ENCODE measurements at places on chromosomes 12 and 14.
A peak's percentile ranks its signal among the peaks of the same experiment; 100 is the strongest.

DNA sequence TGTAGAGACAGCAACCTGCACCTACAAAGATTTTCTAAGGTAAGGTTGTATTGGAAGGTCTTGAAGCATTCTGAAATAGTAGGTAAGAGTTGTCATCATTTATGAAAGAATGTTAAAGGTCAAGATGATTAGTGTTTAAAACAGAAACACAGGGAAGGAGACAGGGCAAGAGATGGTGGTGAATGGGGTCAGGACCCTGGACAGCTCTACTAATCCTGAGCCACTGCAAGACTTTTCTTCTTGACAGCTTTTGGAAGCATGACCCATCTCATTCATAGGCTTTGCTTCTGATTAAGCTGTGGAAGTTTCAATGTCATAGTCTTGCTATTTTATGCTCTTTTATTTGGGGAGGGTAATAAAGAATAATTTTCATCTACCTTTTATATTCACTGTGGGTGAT lies 75.5 kb upstream of the CAND1 start:
- DNase-seq = no peak

- no peak for DNase-seq
These were observed at the start of gene WSCD2 for GRCh38 chr12:108129017-108129812. Gene WSCD2 (plus strand): TSS chr12:108129288. CDS start chr12:108195833, 66,545 bp downstream.

DNA sequence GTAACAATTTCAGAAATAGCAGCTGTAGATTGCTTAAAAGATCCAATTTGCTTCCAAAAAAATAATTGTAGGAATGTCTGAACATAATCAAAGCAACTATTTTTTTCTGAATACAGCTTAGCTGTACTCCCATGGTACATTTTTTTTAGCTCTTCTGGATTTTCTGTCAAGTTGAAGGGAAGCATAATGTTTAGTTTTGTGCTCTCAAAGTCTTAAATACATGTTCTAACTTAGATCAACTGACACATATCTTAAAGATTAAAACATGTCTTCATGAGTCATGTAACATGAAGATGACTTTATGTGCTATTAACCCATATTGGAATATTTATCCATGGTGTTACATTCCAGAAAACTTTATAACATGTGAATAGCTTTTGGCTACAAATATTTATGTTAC lies 255.7 kb downstream of the BTG1 start:
- DNase-seq = no peak

GRCh38 chr12:56040963-56041551 lies 661 bp upstream of the RPS26 start:
- no peak for DNase-seq

DNA sequence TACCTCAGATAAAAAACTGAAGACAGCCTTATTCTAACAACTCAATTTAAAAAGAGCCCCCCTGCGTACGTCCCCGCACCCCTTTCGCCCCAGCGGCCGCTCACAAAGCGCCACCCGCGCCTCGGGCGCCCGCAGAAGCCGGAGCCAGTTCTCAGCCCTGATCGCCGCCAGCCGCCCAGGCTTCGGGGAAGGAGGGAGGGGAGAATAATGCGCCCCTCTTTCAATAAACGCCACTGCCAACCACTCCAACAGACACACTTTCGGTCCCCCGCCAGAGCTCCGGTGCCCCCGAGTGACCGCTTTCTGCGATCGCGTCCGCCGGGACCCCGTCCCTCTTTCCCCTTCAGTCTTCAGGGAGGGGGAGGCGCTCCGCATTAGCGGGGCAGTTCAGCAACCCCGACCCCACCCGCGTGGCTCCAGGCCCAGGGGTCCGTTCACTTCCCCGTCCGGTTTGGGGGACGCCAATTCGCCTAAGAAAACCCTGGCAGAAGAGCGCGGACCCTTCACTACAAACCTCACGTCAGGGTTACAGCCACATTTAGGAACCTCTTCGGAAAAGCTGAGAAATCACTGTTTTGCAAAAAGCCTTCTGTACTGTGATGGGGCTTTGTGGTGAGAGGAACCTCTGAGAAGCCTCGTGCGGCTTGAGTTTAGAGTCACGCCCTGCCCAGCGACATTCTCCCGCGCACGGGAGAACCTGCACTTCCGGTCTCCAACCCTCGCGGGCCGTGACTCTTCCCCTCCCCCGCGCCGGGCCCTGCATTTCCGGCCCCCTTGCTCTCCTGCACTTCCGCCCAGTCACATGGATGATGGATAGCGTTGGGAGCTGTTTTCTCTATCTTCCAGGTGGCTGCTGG lies 18.7 kb downstream of the FOXG1 start:
- DNase-seq = no peak

DNA sequence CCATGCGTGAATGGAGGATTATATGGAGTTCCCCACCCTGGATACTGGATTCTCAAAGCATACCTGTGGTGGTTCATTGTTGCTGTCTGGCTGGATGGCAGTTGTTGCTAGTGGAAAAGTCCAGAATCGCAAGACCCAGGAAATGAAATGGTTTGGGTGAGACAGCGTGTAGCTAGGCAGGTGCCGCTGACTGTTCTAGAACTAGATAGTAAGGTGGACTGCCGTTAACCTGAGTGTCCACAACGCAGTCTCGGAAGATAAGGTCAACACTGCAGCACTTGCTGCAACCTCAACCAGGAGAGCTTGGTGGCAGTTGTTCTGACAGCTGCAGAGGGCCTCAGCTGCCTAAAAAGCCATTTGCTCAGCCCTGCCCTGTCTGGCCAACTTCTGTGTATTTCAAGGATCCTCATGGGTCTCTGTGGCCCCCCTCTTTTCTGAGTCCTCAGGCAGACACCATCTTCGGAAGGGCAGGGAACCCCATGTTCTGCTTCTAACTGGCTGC lies 15.5 kb upstream of the IRF2BPL start:
- DNase-seq = no peak

- no peak for DNase-seq
These were observed 6.8 kb downstream of the CEP170B start for GRCh38 chr14:104871656-104872468.

DNA sequence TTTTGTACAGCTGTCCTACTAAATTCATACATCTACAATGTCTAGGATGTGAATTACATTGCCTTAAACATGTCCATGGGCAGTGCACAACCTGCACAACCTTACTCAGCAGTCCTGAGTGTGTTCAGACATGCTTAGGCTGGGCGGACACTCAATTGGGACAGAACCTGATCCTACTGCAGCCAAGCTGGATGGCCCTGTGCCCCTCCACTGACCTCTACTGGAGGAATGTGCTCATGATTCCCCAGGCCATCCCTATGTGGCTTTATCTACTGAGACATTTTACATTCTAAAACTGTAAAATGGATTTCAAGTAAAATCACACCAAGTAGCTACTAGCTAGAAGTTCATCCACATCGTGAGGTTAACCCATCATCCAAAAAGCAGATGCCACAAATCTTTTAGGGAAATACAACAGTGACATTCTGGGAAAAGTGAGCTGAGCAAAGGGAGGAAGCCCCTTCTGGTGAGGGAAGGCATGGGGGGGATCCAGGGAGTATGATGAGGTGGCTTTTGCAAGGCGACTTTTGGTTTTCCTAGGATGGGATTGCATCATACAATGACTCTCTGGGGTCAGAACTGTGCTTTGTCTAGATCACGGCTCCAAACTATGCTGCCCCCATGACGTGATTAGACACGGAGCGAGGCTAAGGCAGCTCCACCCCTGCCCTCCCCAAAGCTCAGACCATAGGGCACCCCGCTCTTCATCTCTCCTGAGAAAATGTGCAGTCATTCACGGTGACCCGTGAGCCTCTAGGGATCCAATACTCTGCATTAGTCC lies 911.7 kb upstream of the TMEM132C start:
- no peak for DNase-seq

GRCh38 chr12:19507823-19508222 lies 68.5 kb downstream of the AEBP2 start:
- DNase-seq = no peak

GRCh38 chr12:124705545-124706138 lies 138.2 kb upstream of the NCOR2 start:
- DNase-seq = no peak

- DNase-seq = no peak
These were observed 13.8 kb downstream of the ZCCHC8 start for GRCh38 chr12:122486805-122487426.

- DNase-seq = no peak
These were observed 240.4 kb downstream of the PRKD1 start for GRCh38 chr14:29687071-29687765.

GRCh38 chr14:33940561-33941011 lies 10.3 kb downstream of the EGLN3 start:
- no peak for DNase-seq

- no peak for DNase-seq
These were observed 51.3 kb downstream of the WASHC4 start for GRCh38 chr12:105158876-105159275.

DNA sequence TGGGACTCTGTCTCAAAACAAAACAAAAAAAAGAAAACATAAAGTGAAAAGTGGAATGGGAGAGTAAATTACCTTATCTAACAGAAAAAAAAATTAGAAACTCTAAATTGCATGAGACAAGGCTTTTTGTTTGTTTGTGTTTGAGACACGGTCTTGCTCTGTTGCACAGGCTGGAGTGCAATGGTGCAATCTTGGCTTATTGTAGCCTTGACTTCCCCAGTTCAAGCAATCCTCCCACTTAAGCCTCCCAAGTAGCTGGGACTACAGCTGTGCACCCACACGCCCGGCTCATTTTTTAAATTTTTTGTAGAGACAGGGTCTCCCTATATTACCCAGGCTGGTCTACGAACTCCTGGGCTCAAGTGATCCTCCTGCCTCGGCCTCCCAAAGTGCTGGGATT lies 17.9 kb upstream of the FBXO34 start:
- DNase-seq = no peak

- no peak for DNase-seq
These were observed 96.6 kb downstream of the SCN8A start for GRCh38 chr12:51687614-51688013.

- no peak for DNase-seq
These were observed 151.1 kb upstream of the PKP2 start for GRCh38 chr12:33047666-33048065.

DNA sequence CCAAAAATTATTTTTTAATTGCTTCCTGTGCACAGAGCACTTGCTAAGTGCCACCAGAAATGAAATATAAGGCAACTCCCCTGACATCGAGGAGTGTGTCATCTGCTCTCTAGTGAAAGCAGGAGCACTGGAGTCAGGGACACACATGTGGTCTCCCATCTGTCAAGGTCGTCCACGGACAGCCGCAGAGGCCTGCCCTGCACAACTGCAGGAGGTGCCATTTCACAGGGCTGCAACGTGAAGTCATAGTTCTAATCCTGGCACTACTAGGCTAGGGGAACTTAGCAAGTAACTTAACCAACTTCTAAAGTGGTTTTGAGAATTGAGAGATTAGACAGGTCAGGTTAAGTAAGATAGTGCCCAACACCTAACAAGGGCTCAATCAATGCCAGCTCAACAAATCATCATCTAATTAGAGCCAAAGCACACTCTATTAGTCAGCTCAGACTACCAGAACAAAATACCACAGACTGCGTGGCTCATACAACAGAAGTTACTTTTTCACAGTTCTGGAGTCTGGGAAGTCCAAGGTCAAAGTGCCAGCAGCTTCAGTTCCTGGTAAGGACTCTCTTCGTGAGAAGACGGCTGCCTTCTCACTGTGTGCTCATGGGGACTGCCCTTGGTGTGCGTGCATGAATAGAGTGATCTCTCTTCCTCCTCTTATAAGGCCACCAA lies 30.7 kb downstream of the FOXN3 start:
- DNase-seq = no peak

GRCh38 chr14:61889914-61890351 lies 127.7 kb downstream of the SNAPC1 start:
- DNase-seq = no peak

DNA sequence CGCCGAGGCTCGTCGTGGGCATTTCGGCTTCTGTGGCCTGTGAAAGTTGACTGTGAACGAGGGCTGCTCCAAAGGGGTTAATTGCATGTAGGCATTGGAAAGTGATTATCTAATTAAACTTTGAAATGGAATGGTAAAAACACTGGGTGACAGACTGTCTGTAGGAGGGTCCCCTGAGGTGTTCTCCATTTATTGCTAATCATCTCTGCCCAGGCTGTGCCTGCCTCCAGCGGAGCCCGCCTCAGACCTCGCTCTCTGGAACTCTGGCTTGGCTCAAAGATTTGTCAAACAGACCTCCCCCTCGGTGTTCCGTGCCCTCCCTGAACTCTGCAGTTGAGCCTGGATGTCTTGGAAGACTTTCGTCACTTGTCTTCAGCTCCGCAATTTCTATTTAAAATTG lies 50.2 kb upstream of the VRK1 start:
- DNase-seq = no peak

GRCh38 chr14:22538671-22539228 lies 50.3 kb downstream of the DAD1 start:
- DNase-seq = no peak

GRCh38 chr12:1488908-1489381 lies 105.4 kb downstream of the FBXL14 start:
- no peak for DNase-seq

GRCh38 chr12:52980650-52981423 lies 25.4 kb upstream of the EIF4B start:
- DNase-seq = peak; percentile 73

DNA sequence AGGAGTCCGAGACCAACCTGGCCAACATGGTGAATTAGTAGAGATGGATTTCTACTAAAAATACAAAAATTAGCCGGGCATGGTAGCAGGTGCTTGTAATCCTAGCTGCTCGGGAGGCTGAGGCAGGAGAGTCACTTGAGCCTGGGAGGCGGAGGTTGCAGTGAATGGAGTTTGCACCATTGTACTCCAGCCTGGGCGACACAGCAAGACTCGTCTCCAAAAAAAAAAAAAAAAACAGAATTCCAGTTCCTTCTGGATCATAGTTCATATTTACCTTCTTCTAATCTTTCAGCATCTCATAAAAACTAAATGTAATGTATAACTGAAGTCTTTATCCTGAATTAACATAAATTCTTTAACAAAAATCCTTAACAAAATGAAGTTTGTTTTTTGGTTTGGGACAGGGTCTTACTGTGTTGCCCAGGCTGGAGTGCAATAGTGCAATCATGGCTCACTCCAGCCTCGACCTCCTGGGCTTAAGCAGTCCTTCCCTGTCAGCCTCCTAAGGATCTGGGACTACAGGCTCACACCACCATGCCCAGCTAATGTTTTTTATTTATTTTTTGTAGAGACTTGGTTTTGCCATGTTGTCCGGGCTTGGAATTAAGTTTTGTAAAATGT lies 37.6 kb downstream of the FAM177A1 start:
- DNase-seq = no peak

DNA sequence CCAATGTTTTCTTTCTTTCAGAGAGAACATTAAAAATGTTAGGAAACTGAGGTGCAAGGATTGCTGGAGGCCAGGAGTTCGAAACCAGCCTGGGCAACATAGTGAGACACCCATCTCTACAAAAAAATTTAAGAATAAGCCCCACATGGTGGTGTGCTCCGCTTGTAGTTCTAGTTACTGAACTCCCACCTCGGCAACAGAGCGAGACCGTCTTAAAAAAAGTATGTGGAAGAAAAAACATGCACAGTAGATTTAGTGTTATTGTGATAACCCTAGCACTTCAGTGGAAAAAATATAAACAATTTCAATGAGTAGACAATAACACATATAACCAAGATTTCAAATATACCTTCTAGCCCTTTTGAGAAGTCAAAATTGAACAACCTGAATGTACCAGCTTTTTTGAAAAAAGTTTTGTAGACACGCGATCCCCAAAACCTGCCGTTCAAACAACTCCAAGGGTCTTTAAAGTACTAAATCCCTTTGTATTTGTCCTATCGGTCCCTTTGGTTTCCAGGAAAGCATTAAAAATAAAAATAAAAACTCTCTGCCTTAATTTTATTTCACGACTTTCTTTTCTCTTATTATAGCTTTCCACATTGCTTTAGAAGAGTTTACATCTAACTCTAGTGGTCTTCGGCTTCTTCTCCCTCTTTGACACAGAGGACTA lies 1.0 kb upstream of the ANO6 start:
- DNase-seq = no peak

Data from NCI-H1048 (cell line).